Activated naive CD8-positive, alpha-beta T cell treated with anti-CD3 and anti-CD28 coated beads, Interleukin-2, amount 10 ng/mL, durations not matched to agents 7 days and 5 days (primary cell): ENCODE measurements at places on chromosomes 5 and 9.

DNA sequence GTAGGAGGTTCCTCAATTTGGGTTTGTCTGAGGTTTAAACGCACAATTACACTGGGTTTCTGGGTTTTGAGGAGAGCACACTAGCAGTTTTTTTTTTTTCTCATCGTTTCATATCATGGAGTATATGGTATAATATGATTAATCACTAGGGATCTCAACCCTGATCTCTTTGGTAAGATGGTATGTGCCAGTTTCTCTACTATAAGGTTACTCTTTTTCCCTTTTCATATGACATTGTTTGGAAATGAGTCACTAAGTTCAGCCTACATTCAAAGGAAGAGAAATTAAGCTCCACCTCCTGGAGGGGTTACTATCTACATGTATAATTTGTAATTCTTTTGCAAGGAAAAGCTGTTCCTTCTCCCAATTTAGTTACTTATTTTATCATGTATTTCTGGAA is 35.2 kb downstream of the MTRR start:
- no peak for DNase-seq

DNA sequence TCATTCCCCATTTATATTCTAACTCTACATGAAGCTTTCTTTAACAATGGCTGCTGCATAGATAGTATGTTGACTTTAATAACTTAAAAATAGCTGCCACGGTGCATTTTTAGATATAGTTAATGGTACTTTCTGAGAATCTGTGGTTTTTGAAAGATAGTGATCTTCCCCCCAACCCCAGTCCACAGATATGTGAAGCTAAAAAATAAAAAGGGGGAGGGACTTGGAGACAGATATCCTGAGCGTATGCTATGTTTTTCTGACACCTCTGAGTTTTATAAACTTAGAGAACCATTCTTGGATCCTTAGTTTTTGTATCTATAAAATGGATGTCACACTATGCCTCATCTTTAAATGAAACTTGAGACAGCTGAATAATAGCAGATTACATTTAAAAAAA is 120.5 kb downstream of the SNX18 start:
- DNase-seq: no peak

DNA sequence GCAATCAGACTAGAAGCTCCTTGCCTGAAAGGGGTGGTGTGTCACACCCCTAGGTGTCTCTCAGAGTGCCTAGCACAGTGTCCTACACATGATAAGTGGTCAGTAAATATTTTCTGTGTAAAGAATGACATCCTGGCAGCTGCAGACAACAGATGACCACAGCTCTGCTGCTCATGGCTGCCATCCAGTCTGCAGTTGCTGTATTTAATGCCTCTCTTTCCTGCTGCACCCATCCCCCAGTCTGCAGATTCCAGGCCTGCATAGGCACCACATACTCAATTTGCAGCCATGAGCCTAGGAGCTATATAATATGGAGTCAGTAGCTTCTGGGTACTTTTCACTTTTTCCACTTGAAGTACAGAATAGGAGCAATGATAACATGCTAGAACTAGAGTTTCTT is 94.9 kb upstream of the NR4A3 start:
- DNase-seq: no peak

DNA sequence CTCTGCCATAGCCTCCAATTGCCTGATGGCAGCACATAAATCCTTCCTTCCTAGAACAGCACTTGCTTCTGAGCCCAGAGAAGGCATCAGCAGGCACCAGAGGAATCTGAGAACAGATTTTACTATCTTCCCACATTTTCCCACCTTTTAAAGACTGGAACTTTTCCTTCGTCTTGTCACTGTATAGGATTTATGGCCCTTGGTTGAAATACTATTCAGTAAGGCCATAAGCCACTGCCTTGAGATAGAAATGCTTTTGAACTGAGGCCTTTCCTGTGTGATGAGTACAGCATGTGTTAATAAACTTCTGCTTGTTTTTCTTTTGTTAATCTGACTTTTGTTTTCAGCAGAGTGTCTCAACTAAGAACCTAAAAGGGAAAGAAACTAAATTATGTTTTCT is 84.3 kb downstream of the MRPS27 start:
- DNase-seq: no peak

DNA sequence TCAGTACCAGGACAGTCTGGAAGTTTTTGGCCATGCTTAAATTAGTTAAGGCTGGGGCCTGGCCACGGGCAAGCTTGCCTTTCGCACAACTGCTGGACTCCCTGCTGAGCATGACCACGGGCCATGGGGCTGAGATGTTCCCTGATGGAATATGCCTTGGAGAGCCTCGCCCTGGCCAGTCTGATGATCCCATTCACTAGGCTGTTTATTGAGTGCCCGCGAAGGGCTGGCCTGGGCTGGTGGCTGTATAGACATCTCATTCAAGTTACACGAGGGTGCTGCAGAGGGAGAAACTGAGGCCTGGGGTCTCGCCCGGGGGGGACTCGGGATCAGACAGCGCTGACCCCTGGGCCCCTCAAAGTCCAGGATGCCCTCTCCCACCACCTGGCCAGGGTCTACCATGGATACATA is 7.8 kb upstream of the RXRA start:
- DNase-seq: no peak

DNA sequence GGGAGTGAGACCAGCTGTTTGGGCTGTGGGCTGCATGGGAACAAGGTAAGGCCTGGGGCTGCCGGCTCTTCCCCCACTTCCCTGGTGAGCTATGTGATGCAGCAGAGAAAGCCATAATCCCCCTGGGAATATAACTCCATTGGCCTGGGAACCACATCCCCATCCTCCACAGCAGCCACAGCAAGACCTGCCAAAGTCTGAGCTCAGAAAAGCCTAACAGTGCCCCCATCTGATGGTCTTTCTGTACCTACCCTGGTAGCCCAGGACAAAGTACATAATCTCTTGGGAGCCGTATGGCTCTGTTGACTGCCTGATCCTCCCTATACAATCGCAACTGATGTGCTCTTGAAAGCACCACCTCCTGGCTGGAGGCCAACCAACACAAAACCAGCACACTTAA is 432.6 kb downstream of the CDH18 start:
- DNase-seq: no peak

DNA sequence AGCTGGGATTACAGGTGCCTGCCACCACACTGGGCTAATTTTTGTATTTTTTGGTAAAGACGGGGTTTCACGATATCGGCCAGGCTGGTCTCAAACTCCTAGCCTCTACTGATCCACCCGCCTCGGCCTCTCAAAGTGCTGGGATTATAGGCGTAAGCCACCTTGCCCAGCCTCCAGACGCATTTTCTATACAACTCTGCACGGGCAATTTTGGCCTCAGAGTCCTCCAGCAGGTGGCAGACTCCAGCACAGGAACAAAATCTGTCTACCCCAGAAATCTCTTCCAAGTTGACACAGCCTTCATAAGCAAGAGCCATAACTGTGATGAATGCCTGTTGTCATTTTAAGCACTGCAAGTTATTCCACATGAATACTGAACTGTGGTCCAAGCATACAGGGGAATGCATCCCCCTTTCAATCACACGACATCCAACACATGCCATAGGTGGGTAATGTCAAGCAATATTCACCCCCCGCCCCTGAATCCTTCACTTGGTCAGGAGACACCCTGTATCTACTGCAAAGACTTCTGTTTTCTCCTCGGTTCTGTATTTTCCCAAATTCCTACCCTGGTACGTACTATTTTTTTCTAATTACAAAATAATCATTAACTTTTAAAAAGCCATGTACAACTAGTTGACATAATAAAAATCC is 50.8 kb downstream of the ALDH7A1 start:
- peak; percentile 33 for DNase-seq

- peak; percentile 69 for DNase-seq
Observed at GRCh38 chr9:14846871-14847311, 63.3 kb downstream of the FREM1 start.

- DNase-seq: no peak
Observed at GRCh38 chr9:129407905-129408452, 212.9 kb downstream of the C9orf50 start.

GRCh38 chr9:121073038-121073437 is 1.7 kb upstream of the CNTRL start:
- DNase-seq: no peak

- DNase-seq: no peak
Observed at GRCh38 chr5:2897276-2897961, 145.9 kb upstream of the IRX2 start.

DNA sequence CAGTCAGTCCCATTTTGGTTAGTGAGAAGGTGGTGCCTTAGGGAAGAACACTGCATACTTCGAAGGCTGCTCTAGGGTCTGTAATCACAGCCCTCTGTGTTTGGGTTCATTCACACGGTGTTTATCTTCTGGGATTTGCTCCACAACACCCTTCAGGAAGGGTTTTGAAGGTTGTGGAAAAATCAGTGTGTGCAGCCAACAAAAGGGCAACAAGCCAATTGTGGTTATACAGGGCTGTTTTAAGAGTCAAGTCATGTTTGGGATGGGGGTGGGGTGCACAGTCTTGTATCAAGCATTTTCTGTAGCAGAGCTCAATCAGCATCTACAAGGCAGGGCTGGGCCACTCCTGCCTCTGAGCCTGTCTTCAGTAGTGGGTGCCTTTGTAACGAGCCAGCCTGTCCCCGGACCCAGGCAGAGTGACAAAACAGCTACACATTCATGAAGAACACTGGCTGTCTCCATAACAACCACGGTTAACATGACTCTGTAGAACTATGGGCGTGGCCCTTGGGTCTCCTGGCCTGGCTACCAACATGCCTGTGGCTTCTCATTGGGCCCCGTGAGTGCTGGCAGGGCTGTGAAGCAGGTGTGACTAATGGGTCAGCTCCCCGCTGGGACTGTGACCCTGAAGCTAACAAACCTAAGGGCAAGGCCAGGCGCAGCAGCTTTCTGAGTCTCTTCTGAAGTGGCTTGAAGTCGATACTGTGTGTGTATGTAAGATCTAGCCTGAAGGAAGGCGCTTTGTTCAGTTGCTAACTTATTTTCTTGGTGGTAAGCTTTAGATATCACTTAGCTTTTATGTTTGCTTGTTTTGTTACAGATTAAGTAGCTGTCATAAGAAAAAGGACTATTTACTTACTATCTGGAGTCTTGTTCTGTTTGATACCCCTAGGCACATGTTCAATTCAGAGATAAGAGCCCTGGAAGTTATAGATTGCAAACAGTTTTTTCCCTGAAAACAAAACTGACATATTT is 27.9 kb upstream of the GOLM1 start:
- no peak for DNase-seq

- no peak for DNase-seq
Observed at GRCh38 chr9:109653470-109653869, 126.5 kb upstream of the PALM2AKAP2 start.

GRCh38 chr5:75235711-75236110 is 967 bp downstream of the ANKRD31 start:
- DNase-seq: no peak

DNA sequence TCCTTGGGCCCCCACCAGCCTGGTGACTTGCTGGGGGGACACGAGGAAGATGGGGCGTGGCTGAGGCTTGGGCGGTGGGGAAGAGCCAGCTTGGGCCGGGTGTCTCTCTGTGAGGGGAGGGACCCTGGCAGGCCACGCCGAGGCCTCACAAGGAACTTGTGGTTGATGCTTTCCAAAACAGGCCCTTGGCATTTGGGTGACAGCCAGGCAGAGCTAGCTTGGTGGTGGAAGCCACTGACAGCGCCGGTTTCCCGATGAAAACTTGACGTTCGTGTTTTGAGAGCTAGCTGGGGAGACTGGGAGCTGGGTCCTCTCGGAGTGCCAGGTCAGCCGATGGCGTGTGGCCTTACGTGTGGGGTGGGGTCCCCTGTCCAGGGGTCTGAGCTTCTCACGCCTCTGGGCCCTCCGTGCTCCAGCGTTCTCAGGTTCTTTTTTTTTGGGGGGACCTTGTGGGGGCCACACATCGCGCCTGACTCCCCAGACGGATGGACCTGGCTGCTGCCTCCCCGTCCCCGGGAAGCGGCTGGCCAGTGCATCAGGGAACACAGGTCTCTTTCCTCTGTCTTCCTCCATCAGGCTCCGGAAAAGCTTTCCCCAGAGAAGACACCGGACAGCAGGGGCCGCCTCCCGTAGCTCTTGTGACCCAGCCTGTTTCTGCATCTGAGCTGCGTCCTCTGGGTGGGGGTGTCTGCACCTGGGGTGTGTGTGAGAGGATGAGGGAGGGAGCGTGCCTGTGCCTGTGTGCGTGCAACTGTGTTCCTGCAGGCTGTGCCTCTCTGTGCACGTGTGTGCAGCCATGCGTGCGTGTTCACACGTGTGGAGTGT is 129.3 kb upstream of the LPCAT1 start:
- no peak for DNase-seq

GRCh38 chr9:129484352-129485000 is 136.4 kb downstream of the C9orf50 start:
- no peak for DNase-seq

DNA sequence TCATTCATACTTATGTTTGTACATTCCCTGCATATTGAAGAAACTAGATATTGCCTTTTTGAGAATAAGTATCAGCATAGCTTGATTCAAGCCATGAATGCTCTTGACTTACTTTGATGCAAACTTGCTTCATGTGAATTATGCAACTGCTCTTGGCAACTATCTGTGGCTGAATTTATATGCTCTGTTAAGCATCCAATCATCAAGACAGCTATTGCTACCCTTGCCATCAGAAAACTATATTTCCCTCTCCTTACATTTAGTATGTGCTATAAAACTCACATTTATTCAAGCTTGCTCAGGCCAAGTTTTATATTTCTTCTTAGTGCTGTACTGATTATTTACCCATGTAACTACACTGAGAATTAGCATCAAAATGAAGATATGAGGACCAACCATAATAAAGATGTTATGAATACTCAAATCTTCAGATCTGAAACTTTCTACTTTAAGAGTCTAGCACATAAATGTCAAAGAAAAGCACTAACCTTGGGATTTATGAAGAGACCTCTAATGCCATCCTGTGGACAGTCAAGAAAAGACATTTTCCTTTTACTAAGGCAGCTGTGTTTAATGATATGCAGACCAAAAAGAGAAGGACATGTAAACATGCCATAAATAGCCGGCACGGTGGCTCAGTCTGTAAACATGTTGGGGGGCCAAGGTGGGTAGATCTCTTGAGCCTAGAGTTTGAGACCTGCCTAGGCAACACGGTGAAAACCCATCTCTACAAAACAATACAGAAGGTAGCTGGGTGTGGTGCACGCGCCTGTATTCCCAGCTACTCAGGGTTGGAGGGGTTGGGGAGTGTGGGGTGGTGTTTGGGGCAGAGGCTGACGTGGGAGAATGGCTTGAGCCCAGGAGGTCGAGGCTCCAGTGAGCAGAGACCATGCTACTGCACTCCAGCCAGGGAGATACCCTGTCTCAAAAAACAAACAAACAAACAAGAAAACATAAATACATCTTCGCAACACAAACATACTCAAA is 267.0 kb upstream of the TYRP1 start:
- no peak for DNase-seq

- no peak for DNase-seq
Observed at GRCh38 chr9:69496846-69497450, 171.9 kb downstream of the ENTREP1 start.

DNA sequence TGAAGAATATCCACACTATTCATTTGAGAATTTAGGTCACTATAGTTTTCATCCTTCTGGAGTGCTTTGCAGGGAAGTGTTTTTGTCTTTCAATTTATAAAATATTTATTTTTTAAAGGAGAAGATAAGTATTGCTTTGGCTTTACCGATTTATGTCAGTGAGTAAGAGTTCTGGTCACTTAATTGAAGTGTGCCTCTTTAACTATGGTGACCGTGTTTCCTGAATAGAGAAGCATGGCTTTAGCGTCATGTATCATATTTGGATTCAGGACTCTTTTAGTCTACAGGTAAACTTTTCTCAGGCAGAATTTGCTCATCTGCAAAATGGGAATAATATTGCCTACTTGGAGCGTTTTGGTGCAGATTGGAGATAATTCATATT is 902 bp downstream of the BDP1 start:
- DNase-seq: no peak
